IPS-NIHi11 (cell line): ENCODE measurements at places on chromosomes 6 and 20.

- DNase-seq = no peak
Observed at GRCh38 chr6:51996296-51996947, 91.0 kb downstream of the PKHD1 start.

DNA sequence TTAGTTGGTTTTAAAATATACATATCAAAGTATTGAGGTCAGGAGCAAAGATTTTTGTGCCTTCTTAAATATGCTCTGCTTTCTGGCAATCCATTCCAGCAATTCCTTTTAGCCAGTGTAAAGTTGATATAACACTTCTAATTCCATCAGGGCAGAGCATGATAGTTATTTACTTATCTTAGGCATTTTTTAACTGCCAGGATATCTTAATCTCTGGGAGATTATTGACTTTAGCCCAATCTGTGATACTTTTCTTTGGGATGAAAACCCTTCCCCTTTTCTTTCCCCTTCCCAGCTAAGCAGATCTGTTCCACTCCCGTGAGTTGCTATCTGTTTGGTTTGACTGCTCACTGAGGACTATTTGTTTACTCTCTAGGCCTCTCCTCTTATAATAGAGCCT, 168.7 kb upstream of the RSPO3 start:
- DNase-seq = no peak

- no peak for DNase-seq
Observed at GRCh38 chr6:4449409-4449808, 314.0 kb upstream of the ECI2 start.

GRCh38 chr6:108801366-108801765, 46.9 kb upstream of the ARMC2 start:
- no peak for DNase-seq

- no peak for DNase-seq
Observed at GRCh38 chr6:155162682-155163081, 101.1 kb upstream of the CLDN20 start.

GRCh38 chr6:6771224-6771945, 182.9 kb downstream of the LY86 start:
- DNase-seq = no peak

DNA sequence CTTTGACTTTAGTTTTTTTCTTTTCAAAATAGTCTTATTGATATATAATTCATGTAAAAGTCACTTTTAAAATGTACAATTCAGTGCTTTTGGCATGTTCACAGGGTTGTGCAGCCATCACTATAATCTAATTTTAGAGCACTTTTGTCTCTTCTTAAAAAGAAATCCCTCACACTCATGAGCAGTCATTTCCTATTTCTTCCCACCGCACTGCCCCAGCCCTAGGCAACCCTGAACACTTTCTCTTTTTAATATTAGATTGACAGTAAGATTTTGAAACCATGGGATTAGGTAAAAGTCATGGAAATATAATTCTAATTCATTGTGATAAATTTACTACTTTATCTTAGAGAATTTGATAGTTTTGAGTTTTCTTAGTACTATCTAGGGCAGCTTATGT, 309.4 kb downstream of the UTRN start:
- DNase-seq = no peak

DNA sequence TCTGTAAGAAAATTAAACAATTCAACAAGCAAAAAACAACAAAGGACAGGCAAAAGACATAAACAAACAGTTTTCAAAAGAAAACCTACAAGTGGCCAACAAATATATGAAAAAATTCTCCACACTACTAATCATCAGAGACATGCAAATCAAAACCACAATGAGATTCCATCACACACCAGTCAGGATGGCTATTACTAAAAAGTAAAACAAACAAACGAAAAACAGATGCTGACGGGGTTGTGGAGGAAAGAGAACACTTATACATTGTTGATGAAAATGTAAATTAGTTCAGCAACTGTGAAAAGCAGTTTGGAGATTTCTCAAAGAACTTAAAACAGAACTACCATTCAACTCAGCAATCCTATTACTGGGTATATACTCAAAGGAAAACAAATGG, 537.6 kb downstream of the HDGFL1 start:
- DNase-seq = no peak

DNA sequence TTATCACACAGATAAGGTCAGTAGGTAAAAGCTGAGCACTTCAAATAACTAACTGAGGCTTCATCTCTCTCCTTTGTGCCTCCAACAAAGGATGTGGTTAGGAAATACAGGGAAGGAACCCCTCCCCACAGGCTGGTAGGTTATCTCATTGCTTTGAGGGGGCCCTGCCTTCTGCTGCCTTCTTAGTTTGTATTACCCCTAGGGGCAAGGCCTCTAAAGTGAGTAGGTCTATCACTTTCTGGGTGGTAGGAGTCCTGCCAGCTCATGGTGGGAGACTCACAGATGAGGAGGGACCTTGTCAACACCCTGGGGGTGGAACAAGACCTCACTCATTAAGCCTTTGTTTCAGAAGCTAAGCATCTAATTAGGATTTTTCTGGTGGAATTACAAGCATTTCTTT, 34.6 kb downstream of the EDN1 start:
- DNase-seq = no peak
